NCI-H1436 (cell line): ENCODE measurements at places on chromosomes 1 and 21.

DNA sequence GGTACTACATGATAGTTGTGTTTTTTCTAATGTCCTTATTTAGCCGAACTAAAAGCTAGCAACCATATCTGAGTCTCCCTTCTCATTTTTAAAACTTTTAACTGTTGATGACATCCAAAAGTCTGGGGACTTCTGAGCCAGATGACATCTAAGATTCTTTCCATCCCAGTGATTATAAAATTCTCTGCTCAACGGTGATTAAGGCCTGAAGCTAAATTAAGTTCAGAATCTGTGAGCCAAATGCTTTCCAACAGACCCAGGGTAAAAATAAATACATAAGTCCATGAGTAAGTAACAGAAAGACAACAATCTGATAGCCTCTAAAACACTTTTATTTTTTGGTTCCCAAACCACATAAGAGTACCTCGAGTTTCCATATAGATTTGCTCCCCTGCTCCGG lies 13.1 kb upstream of the PTP4A2 start:
- no peak for DNase-seq

DNA sequence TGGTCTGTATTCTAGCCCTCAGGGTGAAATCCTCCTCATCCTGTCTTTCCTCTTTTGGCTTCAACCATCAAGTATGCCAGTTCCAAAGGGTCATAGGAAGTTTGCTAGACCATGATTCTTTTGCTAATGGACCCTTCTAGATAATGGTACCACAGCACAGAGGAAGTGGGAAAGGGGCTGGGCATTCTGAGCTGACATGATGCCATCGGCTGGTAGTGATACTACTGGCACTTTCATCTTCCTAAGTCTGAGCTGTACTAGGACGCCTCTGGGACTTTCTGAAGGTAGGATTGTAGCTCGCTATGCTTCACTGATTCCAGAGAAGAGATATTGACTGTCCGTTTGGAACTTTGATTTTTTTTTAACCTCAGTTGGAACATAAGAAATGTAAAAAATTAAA lies 11.4 kb downstream of the FASLG start:
- no peak for DNase-seq

GRCh38 chr1:180165096-180165495 lies 10.4 kb downstream of the QSOX1 start:
- no peak for DNase-seq

DNA sequence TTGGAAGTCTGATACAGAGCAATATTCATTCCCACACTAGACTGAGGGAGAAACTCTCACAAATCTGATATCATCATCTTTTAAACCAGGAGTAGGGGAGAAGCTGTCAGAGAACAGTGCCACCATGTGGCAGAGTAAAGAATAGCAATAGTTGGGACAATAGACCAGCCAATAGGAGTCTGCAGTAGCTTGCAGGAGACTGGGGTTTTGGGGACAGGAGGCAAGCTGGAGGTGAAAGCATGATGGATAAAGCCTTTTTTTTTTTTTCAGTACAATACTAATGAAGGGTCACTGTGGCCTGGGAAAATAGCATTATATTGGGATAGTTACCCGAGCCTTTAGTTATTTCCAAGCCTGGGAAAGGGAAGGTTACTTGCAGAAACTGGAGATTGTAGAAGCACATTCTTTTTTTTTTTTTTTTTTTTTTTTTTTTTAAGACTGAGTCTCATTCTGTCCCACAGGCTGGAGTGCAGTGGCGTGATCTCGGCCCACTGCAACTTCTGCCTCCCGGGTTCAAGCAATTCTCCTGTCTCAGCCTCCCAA lies 120.7 kb downstream of the S1PR1 start:
- DNase-seq: peak; percentile 41

DNA sequence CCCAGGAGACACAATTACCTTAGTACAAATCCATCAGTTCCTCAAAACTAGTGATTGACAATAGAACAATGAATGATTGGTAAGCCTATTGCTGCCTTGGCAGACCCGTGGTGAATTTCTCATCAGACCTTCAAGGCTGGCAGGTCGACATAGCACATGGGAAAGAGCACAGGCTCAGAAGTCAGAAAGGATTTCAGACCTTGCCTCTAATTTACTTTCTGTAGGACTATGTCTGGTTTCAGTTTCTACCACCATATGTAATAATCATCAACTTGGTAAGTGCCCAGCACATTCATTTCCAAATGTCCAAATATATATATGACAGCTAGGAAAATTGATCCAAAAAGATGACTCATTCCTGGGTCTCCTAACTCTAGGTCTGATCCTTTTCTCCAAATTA lies 62.5 kb upstream of the GRHL3 start:
- DNase-seq: no peak

GRCh38 chr1:183251101-183251958 lies 65.3 kb downstream of the LAMC2 start:
- no peak for DNase-seq

GRCh38 chr21:26423511-26423910 lies 149.6 kb downstream of the CYYR1 start:
- DNase-seq: no peak

GRCh38 chr1:53328009-53328461 lies at the start of gene LRP8:
LRP8 (minus strand) TSS chr1:53328070; CDS start chr1:53327912, 158 bp downstream.
- DNase-seq: peak; percentile 57

DNA sequence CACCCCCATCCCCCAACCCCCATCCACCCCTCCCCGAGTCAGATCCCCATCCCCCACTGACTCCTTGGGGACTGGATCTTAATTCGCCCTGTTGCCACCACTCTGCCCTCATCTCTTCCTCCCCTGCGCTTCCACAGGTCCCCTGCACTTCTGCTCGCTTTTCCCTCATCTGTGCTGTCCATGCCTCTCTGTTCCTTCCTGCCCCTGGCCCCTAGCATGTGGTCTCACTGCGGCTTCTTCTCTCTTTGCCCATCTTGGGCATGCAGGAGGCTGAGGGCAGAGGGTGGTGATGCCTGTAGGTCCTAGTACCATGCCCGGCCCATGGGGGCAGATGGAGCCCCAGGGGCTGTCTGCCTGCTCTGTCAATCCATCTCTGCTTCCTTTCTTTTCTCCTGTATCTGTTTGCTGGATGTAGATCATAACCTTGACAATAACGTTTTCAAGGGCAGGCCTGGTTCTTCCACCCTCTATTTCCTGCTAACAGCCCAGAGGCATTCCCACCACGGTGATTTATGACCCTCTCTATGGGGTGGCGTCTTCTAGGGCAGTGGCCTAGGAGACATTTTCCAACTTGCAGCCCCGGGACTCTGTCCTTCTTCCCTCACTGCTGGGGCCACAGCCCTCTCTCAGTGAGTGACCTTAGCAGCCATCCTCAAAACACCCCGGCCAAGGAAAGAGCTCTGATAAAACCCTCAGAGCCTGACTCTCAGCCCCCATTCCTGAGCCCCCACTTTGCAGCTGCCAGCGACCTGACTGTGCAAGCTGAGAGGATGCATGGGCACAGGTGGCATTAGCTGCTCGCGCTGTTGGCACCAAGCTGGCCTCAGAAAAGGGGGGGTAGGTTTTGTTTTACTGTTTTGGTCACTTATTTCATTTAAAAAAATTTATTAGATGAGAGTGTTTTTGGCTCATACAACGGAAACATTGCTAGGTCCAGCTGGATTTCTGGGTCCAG lies 33.9 kb downstream of the TMEM51 start:
- no peak for DNase-seq

DNA sequence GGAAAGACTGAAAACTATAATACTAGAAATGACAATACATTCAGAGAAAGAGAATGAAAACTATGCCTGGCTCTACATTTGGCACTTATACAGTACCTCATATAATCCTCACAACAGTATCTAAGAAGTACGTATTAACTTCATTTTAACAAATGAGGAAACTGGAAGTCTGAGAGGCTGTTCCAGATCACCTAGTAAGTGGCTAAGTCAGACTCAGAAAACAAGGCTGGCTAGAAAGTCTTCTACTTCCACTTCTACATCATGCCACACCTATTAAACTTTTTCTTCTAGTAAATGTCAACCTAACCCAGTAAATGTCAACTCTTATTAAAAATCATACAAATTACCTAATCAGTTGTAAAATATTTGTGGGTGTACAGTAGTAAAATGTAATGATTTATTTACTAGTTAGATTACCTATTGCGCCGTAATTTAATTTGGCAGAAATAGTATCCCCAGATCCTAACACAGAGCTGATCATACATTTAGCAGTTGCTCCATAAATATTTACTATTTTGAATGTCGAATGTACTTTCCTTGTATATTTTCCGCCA lies 36.8 kb upstream of the ASPM start:
- no peak for DNase-seq

GRCh38 chr1:224541901-224542630 lies 74.1 kb upstream of the CNIH3 start:
- DNase-seq: no peak

DNA sequence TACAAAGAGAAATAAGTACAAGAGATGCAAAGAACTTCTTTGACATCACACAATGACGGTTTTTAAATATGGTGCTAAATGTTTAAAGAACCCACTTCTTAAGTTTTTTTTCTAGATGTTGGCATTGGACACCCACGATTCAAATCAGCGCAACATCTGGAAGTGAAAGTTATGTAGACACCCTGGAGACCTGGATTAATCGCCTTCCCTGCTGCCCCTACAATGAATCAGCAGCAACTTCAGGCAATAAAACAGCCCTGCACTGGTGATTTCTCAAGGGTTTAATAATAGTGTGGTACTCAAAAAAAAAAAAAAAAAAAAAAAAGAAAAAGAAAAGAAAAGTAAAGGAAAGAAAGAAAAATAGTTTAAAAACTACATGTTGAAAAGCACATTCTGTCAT lies 248.3 kb downstream of the NUF2 start:
- no peak for DNase-seq

DNA sequence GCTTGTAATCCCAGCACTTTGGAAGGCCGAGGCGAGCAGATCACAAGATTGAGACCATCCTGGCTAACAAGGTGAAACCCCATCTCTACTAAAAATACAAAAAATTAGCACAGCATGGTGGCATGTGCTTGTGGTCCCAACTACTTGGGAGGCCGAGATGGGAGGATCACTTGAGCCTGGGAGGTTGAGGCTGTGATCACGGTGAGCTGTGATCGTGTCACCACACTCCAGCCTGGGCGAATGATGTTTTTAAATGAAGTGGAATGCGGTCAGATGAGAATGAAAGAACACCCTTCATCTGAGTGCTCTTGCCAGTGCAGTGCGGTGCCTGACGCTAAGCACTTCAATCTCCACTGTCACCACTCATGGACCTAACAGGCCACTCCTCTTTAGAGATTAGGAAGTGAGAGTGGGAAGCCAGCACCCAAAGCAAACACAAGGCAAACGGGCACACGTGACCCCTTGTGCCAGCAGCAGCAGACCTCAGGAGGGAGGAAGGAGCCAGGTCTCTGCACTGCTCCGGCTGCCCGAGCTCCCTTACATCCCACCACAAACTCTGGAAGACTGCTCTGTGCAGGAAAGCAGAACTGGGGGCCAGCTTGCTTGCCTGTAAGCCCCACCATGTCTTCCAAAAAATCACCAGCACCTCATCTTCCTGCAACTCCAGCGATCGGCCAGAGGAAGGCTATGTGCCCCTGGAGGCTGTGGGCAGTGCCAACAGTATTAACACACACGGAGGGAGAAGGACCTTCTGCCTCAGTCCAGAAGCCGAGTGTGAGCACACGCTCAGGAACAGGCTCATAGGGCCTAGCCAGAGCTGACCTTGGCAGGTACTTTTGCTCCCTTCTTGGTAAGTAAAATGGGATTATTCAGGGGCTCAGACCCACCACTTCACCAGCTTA lies 9.7 kb downstream of the CTNNBIP1 start:
- DNase-seq: peak; percentile 38

DNA sequence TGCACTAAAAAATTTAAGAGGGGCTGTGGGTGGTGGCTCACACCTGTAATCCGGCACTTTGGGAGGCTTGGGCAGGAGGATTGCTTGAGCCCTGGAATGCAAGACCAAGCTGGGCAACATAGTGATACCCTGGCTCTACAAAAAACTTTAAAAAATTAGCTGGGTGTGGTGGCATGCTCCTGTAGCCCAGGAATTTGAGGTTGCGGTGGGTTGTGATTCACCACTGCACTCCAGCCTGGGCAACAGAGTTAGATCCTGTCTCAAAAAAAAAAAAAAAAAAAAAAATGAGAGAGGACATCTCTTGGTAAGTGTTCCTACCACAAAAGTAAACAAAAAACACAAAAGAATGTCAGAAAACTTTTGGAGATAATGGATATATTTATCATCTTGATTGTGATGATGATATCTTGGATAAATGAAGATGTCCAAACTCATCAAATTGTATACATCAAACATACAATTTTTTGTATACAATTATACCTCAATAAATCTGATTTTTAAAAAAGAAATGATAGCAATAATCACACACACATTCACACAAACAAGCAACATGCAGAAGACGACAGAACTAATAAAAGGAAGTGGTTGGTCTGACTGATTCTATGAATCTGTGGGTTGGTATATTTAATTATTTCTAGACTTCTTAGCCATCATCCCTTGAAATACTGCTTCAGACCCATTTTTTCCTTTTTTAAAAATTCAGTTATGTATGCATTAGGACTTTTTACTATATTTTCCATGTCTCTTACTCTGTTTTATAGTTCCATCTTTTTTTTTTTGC lies 465.9 kb downstream of the PLA2G4A start:
- DNase-seq: no peak

GRCh38 chr1:115280064-115280463 lies 58.0 kb downstream of the NGF start:
- DNase-seq: no peak

DNA sequence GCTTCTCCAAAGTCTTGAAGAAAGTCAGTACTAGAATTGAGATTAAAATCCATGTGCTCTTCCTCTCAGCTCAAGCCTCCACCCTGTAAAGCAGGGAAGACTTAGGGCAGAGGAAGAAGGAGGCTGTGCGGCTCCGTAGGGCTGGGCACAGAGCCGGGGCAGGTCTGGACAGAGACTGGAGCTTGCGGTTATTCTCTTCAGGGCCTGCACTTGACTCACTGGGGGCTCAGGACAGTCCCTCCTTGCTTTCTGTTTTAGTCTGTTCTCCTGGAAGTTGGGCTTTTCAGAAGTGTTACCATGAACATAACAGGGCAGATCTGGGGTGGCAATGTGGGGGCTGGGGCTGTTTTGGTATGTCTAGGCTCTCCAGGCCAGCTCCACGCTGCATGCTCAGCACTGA lies 21.6 kb upstream of the TRABD2B start:
- no peak for DNase-seq

DNA sequence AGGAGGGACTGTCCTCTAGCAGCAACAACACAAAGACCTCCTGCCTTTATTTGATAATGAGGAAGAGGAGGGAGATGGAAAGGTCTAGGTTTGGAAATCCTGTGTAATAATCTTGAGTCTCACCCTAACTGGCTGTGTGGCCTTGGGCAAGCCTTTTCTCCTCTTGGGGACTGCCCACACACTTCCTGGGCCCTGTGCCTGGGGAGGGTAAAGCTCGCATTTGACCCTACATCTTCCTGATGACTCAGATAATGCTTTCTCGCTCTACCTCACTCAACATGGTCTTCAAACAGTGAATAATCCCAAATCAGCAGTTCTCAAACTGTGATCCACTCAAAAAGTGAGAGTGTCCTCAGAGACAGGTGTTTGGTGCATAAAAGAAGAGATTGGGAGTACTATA lies 81.2 kb downstream of the VWA5B1 start:
- DNase-seq: no peak

DNA sequence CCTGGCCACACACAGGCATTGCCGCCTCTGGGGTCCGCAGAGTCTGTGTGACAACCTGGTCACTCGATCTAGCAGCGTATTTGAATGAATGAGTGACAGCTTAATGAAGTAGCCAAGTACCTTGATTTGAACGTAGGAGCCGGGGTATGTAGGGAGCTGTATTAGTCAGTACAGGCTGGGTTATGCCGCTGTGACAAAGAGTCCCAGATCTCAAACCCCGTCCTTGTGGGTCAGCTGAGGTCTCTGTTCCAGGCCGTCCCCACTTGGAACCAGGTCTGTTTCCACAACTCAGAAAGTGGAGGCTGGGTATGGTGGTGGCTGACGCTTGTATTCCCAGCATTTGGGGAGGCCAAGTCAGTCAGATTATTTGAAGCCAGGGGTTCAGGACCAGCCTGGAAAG lies 20.0 kb downstream of the ATAD3B start:
- DNase-seq: no peak
